NCI-H1092 (cell line): ENCODE measurements at places on chromosomes 7 and 10.

GRCh38 chr7:92631067-92631849 lies 41.1 kb upstream of the FAM133B start:
- no peak for DNase-seq

- DNase-seq = no peak
These were observed 94.2 kb upstream of the SLC25A13 start for GRCh38 chr7:96416116-96416515.

- no peak for DNase-seq
These were observed 1.6 kb downstream of the PDGFA start for GRCh38 chr7:517774-518629.

GRCh38 chr7:156219307-156220077 lies 407.2 kb upstream of the SHH start:
- no peak for DNase-seq

DNA sequence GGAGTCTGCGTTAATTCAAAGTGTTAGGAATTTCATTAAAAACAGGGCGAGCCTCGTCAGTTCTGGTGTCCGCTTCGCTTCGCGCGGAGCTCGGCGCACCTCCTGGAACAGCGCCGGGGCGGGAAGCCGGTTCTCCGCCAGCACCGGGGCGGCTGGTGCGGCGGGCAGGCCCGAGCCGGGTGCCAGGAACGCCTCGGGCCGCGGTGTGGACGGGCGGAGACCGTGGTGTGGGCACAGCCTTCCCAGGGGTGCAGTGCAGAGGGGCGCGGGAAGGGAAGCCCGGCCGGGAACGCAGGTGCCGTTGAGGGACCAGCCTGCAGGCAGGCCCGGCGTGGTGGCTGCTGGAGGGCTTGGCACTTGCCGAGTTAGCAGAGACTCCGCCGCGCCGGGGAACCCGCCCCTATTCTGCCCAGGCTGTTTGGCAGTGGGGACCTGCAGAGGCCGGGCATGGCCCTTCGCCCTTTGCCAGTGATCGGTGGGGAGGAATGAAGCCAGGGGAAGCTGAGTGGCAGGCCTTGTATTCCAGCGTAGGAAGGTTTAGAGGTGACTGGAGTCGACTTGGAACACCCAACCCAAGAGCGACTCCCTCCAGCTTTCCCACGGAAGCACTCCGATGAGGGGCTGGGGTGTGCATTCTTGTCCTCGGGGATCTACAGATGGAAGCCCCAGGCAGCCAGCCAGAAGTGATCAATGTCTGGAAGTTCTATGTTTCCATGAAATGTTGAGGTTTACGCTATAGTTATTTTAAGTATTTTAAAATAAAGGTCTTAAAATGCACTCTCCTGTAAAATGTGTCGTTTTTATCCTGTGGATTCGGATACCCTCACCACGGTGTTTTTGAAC lies 945 bp upstream of the RHEB start:
- DNase-seq = peak; percentile 61

DNA sequence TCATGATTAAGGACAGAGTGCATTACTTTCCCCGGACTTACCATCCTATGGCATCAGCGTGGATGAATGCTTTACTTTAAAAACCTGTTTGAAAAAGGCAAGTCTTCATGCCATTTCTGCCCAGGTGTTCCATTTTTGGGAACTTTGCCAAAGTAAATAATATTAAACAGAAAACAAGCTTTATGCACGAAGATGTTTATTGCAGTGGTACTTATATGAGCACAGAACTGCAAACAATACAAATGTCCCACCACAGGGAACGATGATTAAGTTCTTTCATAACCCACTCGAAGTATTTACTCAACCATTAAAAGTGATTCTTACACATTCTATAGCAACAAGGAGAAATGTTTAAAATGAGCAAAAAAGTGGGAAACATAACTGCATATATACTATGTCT lies 109.7 kb upstream of the GDF10 start:
- no peak for DNase-seq

- no peak for DNase-seq
These were observed 750.7 kb downstream of the NRG3 start for GRCh38 chr10:82625512-82626189.

DNA sequence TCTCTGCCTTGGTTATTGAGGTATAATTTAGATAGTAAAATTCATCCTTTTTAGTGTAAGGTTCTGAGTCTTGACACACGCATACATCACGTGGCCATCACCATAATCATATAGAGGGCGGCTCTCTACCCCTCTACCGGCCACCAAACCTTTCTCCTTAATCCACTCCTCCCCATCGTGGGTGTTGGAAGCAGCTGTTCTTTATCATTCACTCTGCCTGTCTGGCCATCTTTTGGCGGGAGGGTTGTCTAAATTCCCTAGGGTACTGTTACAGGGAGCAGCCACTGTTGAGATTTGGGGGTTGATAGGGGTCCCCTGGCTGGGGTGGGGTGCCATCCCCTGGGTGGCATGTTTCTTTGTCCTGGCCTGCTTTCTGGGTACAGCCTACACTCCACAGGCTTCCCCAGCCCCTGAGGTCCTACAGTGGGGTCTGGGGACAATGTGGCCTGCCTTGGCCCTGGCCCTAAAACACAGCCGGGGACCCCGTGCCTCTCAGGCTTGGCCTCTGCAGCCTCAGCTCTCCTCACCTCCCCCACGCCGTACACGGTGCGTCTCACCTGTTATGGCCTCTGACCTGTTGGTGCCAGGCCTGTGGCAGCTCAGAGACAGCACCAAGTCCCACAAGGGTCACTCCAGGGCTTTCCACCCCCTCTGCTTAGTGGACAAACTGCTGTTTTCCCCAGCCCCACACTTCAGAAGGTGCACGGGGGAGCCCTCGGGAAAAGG lies 17.5 kb downstream of the AMZ1 start:
- DNase-seq = no peak

DNA sequence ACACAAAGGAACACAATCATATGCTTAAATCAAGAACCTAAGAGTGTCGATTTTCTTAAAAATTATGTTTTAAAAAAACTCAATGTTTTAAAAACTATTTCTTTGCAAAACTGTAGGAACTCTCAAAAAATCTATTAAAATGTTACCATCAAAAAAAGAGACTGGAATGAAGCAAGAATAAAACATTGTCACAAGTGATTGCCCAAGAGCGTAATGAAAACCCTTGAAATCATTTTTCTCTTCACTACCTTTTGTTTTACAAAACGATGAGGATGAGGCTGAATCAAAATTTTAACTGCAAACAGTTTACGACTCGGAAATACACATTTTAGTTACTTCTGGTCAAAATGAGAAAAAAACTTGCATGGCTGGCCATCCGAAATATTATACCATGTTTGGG lies 855 bp downstream of the YME1L1 start:
- no peak for DNase-seq

DNA sequence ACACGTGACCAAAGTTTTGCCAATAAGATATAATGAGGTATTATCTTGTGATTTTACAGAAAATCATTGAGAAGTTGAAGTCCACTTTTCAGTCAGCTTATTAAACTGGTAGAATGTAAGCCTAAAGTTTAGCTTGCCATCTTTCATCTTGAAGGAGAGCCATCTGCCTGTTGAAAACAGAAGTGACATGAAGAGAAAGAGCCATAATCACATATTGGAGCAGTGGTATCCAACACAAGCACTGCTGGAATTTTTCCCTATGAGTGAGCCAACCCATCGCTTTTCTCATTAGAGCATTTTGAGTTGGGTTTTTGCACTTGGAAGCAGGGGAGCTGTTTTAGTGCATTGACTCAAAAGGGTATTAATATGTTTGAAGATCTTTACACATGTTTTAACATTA lies 117.6 kb upstream of the FERD3L start:
- no peak for DNase-seq

- DNase-seq = no peak
These were observed 87.6 kb upstream of the AFAP1L2 start for GRCh38 chr10:114491933-114492332.

GRCh38 chr10:120012566-120012965 lies 120.0 kb downstream of the SEC23IP start:
- DNase-seq = no peak

DNA sequence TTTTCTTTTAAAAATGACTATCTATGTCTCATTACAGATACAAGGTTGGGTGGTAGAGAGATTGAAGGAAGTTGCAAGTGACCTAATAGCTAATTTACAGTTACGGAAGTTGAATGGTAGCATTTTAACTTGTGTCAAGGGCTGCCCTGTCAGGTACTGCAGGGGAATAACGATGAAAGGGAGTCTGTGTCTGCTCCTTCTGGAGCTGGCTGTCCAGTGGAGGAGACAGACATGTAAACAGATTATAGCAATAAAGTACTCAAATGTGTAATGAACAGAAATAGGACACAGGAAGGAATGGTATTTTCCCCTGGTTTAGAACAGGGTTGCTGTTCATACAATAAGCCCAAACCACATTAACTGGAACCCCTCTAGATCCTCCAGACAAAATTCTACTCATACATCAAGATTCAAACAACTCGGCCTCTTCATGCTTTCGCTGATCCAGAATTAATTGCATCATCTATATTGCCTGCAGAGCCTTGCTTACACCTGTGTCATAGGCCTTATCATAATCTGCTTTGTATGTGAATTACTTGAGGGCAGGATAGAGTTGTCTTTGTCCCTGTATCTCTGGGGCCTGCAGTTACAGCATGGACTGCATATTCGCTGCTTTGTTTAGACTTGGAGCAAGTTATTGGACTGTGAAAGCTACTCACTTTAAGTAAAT lies 42.8 kb downstream of the AUTS2 start:
- no peak for DNase-seq

GRCh38 chr10:50501478-50501877 lies 122.3 kb downstream of the SGMS1 start:
- no peak for DNase-seq

- DNase-seq = no peak
These were observed 9.3 kb downstream of the OSBPL3 start for GRCh38 chr7:24970676-24971075.

DNA sequence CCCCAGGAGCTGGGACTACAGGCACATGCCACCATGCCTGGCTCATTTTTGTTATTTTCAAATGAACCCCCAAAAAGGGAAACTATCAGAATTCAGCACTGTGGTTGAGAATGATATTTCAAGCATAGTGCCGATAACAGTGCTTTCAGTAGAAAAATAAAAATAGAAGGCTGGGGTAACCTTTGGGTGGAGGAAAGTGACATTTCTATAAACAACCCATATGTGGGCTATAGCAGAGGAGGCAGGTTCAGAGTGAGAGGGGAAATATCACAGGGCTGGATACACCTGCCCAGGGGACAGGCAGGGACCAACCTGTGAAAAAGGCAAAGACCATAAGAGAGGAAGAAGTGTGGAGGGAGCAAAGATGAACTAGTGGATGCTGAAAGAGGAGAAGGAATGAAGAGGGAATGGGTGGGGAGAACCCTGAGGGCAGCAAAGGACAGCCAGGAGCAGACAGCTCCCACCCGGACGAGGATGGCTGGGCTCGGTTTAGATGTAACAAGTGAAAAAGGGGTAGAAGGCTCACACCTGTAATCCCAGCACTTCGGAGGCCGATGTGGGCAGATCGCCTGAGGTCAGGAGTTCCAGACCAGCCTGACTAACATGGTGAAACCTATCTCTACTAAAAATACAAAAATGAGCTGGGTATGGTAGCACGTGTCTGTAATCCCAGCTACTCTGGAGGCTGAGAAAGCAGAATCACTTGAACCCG lies 56.5 kb downstream of the MAP3K8 start:
- DNase-seq = no peak

GRCh38 chr7:54186336-54186735 lies 355.8 kb upstream of the VSTM2A start:
- DNase-seq = no peak

DNA sequence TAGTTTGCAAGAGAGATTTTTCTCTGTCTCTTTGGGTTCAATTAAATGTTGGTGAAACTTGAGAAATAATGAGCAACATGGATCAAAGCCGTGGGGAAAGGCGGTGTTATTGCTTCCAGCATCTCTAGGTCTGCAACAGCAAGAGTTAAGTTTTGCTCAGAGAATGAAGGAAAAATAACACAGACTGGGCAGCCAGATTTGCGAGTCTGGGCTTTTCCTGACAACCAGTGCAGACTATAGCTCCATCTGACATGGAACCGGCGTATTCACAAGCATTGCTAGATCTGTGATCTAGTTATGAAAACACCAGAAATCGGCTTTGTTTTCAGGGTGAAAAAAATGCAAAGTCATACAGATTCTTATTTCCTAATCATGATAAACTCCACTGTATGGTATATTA lies 110.4 kb downstream of the CAMK1D start:
- DNase-seq = no peak

GRCh38 chr7:138727336-138728099 lies 26.4 kb upstream of the SVOPL start:
- DNase-seq = no peak

DNA sequence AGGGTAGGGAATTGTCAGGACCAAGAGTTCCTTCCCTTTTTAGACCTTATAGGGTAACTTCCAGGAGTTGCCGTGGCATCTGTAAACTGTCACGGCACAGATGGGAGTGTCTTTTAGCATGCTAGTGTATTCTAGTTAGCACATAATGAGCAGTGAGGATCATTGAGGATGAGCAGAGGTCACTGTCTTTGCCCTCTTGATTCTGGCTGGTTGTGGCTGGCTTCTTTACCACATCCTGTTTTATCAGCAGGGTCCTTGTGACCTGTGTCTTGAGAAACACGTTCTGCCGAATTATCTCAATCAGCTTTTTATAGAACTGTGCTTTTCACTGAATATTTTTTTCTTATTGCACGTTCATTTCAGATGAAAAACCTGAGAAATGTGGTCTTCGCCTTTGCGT lies 41.5 kb downstream of the MINPP1 start:
- DNase-seq = no peak

DNA sequence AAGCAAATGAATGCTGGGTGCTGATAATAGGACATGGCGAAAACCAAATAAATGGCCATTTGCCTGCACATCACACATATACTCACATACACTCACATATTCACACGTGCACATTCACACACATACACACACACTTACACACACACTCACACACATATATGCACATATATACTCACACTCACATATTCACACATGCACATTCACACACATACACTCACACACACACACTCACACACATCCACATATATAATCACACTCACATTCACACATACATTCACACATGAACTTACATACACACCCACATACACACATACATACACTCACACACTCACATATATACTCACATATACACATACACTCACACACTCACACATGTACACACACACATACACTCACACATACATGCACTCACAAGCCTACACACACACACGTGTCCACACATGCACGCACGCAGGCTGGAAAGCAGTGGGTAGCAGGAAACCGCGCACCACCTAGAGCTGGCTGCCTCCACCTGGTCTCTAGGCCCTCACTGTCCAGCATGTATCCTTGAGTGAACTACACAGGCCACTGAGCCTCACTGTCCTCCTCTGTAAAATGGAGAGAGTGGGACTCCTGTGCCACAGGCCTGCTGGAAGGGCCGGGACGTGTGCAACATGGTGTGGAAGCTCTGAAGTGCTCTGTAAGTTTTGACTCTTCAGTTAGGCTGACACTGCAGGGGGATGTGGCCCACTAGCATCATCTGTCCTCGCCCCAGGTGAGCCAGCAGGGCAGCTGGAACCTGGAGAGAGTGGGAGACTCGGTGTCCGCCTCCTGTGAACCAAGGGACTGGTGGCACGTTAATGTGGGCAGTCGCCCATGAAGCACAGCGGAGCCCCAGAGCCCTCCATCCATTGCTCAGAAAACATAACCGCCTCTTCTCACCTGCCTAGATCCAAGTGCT lies 14.9 kb downstream of the TMEM72 start:
- DNase-seq = no peak

GRCh38 chr7:29065181-29065857 lies 81.0 kb downstream of the CPVL start:
- no peak for DNase-seq

GRCh38 chr10:79939969-79940368 lies 8.9 kb downstream of the SFTPD start:
- DNase-seq = no peak

GRCh38 chr10:75211007-75211691 lies 553 bp downstream of the VDAC2 start:
- DNase-seq = no peak
